Lung (tissue), 17 donors: ENCODE measurements at places on chromosomes 1 and 21. TPM values are rescaled to one million over a fixed set of nuclear protein-coding genes. Genes with fewer than 3 reads are reported as not detected.

GRCh38 chr21:45015469-45015860 is 58.9 kb upstream of the ADARB1 start:
- no peak overlapping the region for H3K27ac ChIP-seq
- no peak overlapping the region for H3K4me3 ChIP-seq
- DNase-seq = no peak
- H3K4me1 ChIP-seq = peaks cover 45% of the 10 kb centered on the region

- no peak overlapping the region for H3K4me3 ChIP-seq
- no peak overlapping the region for H3K27ac ChIP-seq
- H3K4me1 ChIP-seq = no peaks in the 10 kb centered on the region
- H3K36me3 ChIP-seq = no peaks in the 10 kb centered on the region
Measured at GRCh38 chr1:200345520-200345919, 64.3 kb downstream of the ZNF281 start.

- peaks cover 2% of the 10 kb centered on the region for H3K4me1 ChIP-seq
- DNase-seq = no peak
- no peak overlapping the region for H3K4me3 ChIP-seq
- H3K27ac ChIP-seq = no peak overlapping the region
Measured at GRCh38 chr1:234219711-234220110, 153.5 kb upstream of the COA6 start.

FCRL1 gene
- total RNA-seq = 3.2 TPM

ASPM gene
- 0.55 TPM for total RNA-seq

- no peak for DNase-seq
- H3K27ac ChIP-seq = no peak overlapping the region
- H3K36me3 ChIP-seq = no peaks in the 10 kb centered on the region
- peaks cover 5% of the 10 kb centered on the region for H3K4me1 ChIP-seq
- no peak overlapping the region for H3K4me3 ChIP-seq
Measured at GRCh38 chr1:22325531-22326371, 125.9 kb upstream of the ZBTB40 start.
